ENCODE measurements at places on chromosomes 16 and 17.

GRCh38 chr16:88401604-88402246 lies 19.0 kb downstream of the ZNF469 start:
- no peak for DNase-seq

GRCh38 chr16:3074860-3075522 lies 9.6 kb downstream of the IL32 start:
- DNase-seq: no peak

DNA sequence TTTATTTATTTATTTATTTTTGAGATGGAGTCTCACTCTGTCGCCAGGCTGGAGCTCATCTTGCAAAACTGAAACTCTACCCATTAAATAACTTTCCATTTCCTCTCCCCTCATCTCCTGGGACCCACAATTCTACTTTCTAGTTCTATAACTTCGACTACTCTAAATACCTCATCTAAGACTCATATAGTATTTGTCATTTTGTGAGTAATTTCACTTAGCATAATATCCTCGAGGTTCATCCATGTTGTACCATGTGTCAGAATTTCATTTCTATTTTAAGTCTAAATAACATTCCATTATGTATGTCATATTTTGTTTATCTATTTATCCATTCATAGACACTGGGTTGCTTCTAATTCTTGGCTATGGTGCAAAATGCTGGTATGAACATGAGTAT lies 5.1 kb upstream of the NT5M start:
- no peak for DNase-seq

- DNase-seq: no peak
Observed at GRCh38 chr16:19822533-19822932, 62.1 kb downstream of the GPRC5B start.

GRCh38 chr17:39634384-39634871 lies 2.5 kb upstream of the STARD3 start:
- DNase-seq: no peak

DNA sequence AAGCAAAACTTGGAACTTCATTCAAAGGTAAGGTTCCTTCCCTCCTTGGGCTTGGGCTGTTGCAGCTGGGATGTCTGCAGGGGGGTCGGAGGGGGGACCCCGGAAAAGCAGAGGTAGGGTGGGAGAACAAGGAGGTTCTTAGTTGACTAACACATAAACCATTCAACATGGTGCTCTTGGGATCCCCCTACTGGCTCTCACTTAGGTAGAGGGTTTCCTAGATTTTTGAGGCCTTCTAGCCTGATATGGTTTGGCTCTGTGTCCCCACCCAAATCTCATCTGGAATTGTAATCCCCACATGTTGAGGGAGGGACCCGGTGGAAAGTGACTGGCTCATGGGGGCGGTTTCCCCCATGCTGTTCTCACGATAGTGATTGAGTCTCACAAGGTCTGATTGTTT lies 93.9 kb downstream of the RGS9 start:
- DNase-seq: no peak

DNA sequence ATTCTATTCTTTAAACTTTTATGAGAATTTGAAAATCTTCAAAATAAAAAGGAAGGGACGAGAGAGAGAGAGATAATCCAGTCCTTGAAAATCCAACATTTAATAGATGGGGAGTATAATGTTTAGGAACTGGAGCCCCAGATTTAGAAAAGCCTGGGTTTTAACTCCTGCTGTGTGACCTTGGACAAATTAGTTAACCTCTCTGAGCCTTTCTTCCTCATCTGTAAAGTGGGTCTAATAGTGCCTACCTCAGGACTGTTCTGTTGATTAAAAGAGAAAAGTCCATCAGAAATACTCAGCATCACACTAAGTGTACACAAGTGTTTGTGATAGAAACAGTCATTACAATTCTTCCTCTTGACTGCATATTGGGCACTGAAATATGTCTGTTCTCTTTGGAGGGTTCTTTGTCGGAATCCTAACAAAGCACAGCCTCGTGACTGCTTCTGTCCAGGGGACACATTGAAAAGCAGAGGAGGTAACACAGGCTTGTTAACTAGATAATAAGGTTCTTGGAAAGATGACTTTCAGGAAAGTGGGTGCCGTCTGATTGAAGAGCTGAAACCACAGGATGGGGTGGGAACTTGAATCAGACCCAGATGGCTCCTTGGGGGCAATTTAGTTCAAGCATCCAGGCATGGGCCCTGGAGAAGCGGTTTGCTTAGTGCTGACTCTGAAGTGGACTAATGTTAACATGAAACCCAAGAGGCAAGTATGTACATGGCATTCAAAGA lies 128.2 kb downstream of the CLEC16A start:
- no peak for DNase-seq

DNA sequence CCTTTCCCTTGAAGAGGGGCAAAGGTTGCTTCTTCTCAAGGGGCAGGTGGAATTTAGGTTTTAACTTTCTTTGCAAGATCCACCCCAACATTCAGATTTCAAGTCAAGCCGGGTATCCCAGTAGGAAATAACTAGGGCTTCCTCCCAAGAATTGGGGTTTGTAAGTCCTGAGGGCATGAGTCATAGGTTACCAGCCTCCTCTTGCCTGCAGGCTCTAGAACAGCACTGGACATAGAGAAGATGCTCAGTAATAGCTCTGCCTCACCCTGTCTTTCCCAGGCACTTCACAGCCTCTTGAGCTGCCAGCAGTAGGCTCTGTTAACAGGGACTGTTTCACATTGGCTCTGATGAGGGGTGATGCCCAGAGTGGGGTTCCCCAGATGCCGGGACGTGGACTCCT lies 35.8 kb upstream of the ZFP90 start:
- no peak for DNase-seq

DNA sequence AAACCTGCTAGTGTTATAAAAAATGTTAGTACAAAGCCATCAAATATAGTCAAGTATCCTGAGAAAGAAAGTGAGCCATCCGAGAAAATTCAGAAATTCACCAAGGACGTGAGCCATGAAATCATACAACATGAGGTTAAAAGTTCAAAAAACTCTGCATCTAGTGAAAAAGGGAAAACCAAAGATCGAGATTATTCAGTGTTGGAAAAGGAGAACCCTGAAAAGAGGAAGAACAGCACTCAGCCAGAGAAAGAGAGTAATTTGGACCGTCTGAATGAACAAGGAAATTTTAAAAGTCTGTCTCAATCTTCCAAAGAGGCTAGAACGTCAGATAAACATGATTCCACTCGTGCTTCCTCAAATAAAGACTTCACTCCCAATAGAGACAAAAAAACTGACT lies 31.7 kb downstream of the RBBP6 start:
- DNase-seq: no peak

- DNase-seq: no peak
Observed at GRCh38 chr17:7262192-7262934, at the start of gene CLDN7. Gene CLDN7, minus strand, starts transcription at chr17:7262478. Its CDS starts 435 bp downstream, at chr17:7262043.

DNA sequence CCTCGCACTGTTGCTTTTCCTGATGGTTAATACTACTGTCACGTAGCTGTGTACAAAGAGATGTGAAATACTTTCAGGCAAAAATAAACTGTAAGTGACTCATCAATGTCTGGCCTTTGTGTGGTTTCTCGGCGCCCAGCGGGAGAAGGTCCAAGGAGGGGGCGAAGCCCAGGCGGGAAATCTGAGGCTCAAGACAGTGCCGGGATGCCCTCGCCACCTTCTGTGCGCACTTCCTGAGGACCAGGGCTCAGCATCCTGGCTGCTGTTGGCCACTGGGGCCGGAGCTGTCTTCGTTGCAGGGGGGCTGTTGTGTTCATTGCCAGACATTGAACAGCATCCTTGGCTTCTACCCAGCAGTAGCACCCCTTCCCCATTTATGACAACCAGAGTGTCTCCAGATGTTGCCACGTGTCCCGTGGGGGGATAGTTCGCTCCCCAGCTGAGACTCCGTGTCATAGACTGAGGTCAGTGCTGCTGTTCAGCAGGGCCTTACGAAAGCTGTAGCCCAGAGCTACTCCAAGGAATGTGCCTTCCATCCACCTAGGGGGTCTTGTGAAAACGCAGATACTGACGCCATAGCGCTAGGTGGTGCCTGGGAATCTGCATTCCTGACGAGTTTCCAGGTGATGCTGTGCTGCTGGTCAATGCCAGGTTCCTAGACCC lies 67.3 kb upstream of the PLCG2 start:
- no peak for DNase-seq

GRCh38 chr16:73792199-73793020 lies 504.2 kb upstream of the PSMD7 start:
- DNase-seq: no peak

- DNase-seq: no peak
Observed at GRCh38 chr16:88306860-88307545, 75.8 kb upstream of the ZNF469 start.

DNA sequence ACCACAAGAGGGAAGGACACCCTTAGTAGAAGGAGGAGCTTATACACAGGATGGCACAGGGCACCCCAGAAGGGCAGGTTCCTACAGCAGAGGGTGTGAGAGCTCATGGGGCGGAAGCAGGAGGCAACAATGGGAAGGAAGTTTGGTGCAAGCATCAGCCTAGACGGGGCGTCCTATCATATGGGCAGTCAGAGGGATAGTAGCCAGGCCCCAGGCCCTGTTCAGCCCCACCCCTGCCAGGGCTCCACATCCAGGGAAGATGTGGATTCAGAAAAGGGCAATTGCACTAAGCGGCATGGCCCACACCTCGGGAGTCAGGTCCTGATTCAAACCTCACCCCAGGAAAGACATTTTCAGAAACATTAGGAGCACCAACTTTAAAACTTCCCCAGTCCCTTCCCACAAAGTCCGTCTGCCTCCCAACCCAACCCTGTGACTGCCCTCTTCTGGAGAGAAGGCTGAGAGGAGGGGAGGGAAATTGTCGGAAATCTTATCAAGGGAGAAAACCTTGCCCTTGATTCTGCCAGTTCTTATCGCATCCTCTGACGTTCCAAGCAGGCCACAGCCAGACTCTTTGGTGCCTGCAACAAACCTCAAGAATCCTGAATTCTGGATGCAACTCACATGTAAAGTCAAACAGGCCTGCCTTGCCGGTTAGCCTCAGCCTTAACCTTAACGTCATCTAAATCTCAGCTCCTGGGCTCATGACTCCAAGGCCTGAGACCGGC lies 198.8 kb upstream of the CDH5 start:
- no peak for DNase-seq

- DNase-seq: no peak
Observed at GRCh38 chr17:39016193-39017153, 49.3 kb upstream of the FBXO47 start.

DNA sequence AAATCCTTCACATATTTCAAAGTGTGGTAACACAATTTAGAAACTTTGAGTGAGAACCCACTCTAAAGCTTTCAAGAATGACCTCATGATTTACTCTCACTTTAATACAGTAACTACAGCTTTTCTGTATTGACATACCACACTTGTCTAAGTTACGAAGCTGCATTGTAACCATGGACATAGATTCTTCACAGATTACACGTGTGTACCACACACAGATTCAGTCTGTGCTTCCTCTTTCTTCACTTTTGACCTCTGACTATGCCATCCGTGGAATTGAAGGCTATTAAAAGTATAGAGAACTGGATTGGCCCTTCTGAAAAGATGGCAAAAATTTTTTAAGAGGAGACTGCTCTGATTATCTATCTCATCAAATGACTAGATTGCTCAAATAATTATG lies 172.7 kb downstream of the TANC2 start:
- DNase-seq: no peak

DNA sequence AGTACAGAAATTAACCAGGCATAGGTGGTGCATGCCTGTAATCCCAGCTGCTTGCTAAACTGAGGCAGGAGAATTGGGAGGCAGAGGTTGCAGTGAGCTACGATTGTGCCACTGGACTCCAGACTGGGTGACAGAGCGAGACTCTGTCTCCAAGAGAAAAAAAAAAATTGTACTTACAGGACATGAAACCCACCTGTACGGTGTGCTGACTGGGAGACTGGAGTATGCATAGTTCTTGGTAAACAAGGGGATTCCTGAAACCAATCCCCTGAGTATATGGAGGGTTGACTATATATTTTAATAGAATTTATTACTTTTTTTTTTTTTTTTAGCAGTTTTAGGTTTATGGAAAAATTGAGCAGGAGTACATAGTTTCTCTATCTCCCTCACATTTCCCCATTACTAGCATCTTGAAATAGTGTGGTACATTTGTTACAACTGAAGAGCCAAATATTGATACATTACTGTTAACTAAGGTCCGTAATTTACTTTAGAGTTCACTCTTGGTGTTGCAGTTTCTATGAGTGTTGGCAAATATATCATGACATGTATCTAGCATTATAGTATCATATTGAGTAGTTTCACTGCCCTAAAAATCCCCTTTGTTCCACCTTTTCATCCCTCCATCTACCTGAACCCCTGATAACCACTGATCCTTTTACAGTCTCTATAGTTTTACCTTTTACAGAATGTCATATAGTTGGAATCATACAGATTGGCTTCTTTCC lies 19.3 kb downstream of the TENT4B start:
- DNase-seq: no peak

DNA sequence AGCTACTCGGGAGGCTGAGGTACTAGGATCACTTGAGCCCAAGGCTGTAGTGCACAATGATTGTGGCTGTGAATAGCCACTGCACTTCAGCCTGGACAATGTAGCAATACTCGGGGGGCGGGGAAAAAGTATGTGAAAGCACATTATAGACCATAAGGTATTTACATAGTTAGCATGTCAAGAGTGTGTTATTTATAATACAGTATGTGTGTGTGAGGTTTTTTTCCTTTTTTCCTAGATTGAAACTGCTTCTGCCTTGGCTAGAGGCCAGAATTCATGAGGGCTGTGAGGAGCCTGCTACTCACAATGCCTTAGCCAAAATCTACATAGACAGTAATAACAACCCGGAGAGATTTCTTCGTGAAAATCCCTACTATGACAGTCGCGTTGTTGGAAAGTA lies 30.5 kb downstream of the PTRH2 start:
- no peak for DNase-seq

DNA sequence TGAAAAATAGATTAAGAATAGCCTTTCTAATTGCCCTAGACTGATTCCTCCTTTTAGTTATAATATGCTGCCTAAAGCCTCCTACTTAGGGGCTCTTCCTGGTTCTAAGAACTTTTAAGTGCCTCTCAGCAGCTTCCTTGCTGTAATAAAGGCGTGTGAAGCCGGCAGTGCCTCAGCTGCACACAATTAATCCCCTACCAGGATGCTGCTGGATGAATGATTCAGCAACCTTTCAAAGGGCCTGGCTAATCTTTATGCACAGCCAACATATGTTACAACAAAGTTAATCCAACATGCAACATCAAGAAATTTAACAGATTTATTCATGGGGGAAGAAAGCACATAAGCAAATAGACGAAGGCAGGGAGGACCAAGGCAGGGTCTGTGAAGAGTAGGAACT lies 145.2 kb downstream of the PMP22 start:
- no peak for DNase-seq

DNA sequence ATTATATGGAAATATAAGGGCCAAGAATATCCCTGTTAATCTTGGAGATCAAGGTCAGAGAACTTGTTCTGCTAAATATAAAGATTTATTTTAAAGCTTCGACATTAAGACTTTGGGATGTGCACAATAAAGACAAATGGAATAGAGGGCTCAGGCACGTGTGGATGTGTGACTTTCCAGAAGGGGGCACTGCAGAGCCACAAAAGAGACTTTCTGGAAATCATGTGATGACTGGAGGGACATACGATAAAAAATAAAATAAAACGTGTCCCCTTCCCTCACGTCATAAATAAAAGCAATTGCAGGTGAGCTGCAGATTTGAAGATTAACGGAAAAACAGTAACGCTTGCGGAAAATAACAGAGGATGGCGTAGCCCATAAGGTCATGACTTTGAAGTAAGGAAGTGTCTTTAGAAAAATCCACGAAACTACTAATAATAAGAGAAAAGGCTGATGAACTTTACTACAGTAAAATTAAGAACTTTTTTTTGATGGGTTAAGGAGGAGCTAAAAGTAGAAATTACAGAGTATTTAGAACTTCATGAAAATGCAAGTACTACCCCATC lies 9.4 kb upstream of the ENGASE start:
- peak; percentile 49 for DNase-seq

GRCh38 chr16:20928774-20929411 lies 28.3 kb downstream of the LYRM1 start:
- DNase-seq: no peak
